Thoracic aorta (tissue), 2 donors: ENCODE measurements at places on chromosomes 2 and 18.

- no peak for DNase-seq
Measured at GRCh38 chr2:119491776-119492525, 32.3 kb downstream of the SCTR start.

DNA sequence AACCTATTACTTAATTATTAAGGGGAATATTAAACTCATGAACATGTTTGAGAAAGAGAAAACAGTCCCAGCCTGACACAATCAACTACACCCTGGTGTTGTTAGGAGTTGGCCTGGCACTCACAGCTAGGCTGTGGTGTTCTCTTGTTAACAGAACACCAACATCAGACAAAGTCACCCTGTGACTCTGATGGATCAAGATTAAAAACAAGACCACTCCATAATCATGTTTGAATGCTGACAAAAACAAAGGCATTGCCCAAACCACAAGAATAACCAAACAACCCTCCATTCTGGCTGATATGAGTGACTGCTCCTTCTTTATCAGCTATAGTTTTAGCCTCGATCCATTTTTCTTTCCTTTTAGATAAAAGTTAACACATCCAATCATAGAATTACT is 3.0 kb downstream of the BOLL start:
- DNase-seq = no peak

DNA sequence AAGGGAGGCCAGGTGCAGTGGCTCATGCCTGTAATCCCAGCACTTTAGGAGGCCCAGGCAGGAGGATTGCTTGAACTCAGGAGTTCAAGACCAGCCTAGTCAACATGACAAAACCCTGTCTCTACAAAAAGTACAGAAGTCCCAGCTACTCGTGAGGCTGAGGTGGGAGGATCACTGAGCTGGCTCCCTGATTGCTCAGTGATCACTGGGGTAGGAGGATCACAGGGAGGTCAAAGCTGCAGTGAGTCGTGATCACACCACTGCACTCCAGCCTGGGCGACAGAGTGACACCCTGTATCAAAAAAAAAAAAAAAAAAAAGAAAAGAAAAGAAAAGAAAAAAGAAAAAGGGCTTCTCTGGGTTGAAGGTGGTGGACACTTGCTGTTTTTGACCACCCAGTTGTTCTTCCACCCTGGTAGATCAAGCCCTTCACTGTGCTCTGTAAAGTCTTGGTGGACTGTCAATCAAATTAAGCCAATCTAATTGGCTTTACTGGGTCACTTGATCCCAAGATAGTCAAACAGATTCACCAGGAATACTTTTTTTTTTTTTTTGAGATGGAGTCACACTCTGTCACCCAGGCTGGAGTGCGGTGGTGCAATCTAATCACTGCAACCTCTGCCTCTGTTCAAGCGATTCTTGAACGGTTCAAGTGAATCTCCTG is 191.6 kb downstream of the AGPS start:
- no peak for DNase-seq

- DNase-seq = no peak
Measured at GRCh38 chr18:76493213-76494161, 1.6 kb downstream of the ZNF516 start.
